ENCODE measurements at places on chromosomes 7 and 10.

- DNase-seq, result no peak
Measured at GRCh38 chr10:132094581-132095234, 29.0 kb downstream of the JAKMIP3 start.

DNA sequence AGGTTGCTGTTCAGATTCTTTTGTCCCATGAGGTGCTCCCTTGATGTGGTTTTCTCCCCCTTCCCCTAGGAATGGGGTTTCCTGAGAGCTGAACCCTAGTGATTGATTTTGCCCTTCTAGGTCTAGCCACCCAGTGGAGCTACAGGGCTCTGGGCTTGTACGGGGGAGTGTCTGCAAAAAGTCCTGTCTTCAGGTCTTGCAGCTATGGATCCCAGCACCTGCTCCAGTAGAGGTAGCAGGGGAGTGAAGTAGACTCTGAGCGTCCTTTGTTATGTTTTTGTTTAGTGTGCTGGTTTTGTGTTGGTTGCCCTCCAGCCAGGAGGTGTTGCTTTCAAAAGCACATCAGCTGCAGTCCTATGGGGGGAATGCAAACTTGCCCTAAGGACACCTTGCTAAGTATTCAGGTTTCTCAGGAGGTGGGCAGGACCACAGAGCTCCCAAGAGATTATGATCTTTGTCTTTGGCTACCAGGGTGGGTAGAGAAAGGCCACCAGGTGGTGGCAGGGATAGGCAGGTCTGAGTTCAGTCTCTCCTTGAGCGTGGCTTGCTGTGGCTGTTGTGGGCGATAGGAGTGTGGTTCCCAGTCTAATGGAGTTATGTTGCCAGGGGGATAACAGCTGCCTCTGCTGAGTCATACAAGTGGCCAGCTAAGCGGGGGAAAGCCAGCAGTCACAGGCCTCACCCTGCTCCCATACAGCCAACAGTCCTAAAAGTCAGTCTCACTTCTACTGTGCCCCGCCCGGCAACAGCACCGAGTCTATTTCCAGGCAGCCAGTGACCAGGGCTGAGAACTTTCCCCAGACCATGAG is 92.4 kb upstream of the JCAD start:
- no peak for DNase-seq

GRCh38 chr7:133372337-133372736 is 119.5 kb downstream of the EXOC4 start:
- no peak for DNase-seq

DNA sequence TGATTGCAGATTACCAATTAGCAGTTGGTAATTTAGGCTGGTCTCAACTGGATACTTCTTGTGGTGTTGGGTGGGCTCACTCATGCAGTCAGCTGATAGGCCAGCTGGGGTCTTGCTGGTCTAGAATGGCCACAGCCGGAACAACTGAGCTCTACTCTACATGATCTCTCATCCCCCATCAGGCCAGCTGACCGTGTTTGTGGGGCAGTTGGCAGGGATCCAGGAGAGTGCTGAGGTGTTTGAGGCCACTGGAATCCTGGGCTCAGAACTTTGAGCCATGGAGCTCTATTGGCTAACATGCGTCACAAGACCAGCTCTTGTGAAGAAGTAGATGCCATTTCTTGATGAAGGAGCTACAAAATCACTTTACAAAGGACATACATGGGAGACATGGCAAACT is 242.4 kb downstream of the GFRA1 start:
- DNase-seq, result no peak

DNA sequence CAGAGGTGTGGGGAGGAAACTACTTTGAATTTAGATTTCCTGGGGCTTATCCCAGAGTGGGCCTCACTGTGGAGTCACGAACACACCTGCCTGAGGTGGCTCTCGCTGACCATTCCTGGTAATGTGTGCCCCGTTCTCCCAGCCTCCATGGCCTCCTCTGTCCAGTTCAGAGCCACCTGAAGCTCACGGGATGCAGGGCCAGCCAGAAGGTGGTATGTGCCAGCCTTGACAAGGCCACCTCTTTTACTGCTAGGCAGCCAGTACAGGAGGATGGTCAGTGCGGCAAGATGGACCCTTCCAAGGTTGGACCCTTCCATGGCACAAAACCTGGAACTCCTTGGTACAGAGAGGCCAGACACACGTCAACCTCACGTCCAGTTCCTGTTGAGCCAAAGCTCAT is 210.3 kb downstream of the DNAJB6 start:
- DNase-seq, result no peak

DNA sequence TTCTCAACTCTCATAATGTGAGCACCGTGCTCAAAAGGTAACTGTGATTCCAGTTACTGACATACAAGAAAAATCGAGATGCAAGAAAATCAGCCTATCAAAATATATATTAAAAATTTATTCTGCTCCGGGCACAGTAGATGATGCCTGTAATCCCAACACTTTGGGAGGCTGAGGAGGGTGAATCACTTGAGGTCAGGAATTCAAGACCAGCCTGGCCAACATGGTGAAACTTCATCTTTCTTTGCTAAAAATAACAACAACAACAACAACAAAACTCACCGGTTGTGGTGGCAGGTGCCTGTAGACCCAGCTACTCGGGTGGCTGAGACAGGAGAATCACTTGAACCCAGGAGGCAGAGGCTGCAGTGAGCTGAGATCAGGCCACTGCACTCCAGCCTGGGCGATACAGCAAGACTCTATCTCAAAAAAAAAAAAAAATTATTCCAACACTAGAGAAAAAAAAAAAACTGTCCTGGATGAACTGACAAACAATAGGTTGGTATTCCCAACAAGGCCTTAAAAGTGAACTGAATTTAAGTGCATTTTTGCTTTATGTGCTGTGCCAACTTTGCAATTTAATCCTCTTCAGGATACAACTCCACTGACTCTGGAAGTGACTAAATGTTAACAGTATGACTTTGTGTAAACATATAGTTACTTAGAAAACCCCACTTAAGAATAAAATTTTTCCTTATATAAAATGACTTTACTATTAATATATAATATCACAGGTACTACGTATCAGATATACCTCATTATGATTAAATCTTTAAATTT is 51.1 kb downstream of the JMJD1C start:
- no peak for DNase-seq

DNA sequence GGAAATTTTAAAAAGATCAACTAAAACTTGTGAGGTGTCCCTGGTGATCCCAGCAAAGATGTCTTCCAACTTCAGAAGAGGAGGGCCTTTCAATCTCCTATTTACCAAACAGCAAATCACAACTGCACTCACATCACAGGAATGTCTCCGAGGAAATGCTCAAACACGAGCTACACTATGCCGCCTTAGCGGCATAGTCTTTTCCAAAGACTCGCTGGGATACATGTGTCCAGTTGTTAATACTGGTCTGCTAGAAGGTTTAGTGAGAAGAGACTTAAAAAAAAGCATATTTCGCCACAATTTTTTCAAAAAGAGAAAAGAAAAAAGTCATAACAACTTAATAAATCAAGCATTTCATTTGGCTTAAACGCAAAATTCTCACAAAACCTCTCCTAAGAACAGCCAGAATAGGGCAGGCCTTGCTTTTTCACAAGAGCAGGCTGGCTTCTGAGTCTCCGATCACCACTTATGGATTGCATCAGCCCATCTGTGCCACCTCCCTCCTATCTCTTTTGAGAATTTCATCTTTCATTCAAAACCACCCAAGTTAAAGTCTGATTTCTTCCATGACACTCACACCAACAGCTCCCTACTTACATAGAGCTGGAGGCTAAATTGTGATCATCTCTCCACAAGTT is 66.1 kb downstream of the GNA12 start:
- no peak for DNase-seq

GRCh38 chr10:22911067-22911466 is 16.8 kb upstream of the ARMC3 start:
- DNase-seq, result no peak

- DNase-seq, result no peak
Measured at GRCh38 chr7:151873402-151873965, 3.4 kb downstream of the PRKAG2 start.

DNA sequence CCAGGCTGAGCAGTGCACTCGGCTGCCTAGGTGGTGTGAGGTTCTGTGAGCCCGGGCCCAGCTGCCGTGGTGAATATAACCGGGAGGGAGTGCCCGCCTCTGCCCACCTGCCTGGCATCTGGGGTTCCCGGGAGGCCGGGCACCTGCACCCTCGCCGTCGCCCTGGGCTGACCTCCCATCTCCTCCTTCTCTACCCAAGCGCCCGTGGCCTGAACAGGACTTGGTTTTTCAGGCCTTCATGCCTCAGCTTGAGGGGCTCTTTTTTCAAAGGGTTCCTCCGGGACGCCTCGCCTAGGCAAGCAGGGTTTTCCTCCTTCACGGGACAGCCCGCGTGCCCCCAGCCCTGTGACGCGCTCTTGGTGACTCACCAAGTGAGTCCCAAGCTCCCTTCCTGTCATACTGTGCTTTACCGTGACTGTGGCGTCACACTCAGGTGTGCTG is 9.9 kb downstream of the INPP5A start:
- DNase-seq, result no peak

DNA sequence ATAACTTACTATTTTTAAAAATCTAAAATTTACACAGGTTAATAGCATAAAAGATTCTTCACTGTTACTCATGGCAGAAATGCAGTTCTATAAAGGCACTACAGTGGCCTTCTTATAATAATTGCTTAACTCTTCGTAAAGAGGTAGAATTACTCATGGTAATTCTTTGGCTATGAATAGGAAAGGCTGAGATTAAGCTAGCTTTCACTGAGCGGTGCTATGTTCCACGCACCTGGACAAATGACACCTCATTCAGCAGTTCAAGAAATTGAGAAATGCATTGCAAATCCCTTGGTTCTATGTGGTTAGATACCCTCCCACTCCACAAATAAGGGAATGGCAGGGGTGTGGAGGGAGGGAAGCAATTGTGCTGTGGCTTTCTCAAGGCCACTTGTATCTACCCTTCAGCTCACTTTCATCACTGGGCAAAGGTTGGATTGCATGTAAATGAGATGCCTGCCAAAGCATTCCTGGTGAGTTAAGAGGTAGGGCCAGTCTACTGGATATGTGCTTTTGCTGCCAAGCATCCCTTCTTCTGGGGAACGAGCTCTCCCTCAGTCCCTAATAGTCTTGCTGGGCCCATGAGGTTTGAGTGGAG is 210.9 kb downstream of the TEX36 start:
- DNase-seq, result no peak

DNA sequence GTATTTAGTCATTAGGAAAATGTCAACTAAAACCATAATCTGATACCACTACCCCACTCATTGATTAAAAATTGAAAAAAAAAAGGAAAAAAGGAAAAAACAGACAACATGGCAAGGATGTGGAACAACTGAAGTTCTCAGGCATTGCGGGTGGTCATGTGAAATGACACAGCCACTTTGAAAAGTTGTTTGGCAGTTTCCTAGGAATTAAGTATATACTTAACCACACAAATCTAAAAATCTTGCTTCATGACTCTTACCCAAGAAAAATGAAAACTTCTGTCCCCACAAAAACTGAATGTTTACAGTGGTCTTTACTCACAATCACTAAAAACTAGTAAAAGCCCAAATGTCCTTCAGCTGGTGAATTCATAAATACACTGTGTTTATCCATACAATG is 254.5 kb downstream of the AHR start:
- no peak for DNase-seq

- DNase-seq, result no peak
Measured at GRCh38 chr10:29941476-29941875, 117.9 kb downstream of the JCAD start.

DNA sequence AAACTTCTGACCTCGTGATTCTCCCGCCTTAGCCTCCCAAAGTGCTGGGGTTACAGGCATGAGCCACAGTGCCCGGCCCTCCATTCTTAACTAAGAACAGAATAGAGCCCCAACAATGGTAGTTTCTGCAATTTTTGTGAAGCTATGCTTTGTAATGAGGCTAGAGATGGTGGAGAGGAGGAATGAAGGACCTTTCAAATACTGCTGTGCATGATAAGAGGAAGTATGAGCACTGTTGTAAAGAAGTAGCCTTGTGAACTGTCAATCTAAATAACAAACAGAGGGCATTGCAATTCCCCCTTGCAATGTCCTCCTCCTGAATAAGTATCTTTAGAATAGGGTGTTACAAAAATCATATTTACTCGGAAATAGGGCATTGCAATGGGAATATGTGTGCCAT is 70.2 kb downstream of the EVX1 start:
- no peak for DNase-seq

DNA sequence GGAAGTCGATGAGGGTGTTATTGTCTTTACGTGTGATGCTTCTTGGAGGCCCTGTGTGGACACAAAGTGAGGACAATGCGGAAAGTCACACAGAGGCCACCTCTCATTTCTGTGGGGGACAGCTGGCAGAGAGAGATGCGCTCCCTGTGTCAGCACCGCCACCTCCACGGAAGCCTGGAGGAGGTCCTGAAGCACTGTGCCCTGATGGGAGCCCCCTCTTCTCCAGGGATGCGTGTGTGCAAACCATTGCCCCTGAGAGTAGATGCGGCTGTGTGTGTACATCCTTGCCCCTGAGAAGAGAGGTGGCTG is 2.0 kb downstream of the PTPRE start:
- DNase-seq, result no peak

- peak; percentile 21 for DNase-seq
Measured at GRCh38 chr10:103763374-103764202, 91.8 kb downstream of the SH3PXD2A start.

- no peak for DNase-seq
Measured at GRCh38 chr10:114061789-114062188, 18.1 kb downstream of the ADRB1 start.

GRCh38 chr10:62121187-62121530 is 147.5 kb downstream of the RTKN2 start:
- no peak for DNase-seq

GRCh38 chr10:49398000-49398861 is 2.3 kb upstream of the DRGX start:
- no peak for DNase-seq

GRCh38 chr10:2043379-2043778 is 306.1 kb upstream of the ADARB2 start:
- DNase-seq, result no peak

- no peak for DNase-seq
Measured at GRCh38 chr10:92108747-92109146, 182.1 kb downstream of the CPEB3 start.

DNA sequence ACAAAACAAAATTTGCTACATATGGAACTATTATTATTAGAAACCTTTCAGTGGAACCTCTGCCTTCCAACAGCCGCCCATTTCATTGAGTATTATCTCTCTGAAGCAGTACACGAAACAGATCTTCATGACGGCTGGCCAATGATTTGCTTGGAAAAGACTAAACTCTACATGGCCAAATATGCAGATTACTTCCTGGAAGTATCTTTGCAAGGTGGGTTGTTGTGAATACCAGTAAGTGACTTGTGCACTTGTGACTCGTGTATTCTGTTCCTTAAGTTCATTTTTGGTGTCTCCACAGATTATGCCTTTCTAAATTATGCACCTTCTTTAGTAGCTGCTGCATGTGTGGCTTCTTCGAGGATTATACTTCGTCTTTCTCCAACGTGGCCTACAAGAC is 13.4 kb downstream of the CCNJ start:
- no peak for DNase-seq
